ENCODE measurements at places on chromosomes 7 and 10.

- peak; percentile 75 for DNase-seq
Observed at GRCh38 chr10:47354165-47354564, 6.0 kb downstream of the RBP3 start.

GRCh38 chr10:126421756-126422256 is 33.5 kb upstream of the ADAM12 start:
- no peak for DNase-seq

DNA sequence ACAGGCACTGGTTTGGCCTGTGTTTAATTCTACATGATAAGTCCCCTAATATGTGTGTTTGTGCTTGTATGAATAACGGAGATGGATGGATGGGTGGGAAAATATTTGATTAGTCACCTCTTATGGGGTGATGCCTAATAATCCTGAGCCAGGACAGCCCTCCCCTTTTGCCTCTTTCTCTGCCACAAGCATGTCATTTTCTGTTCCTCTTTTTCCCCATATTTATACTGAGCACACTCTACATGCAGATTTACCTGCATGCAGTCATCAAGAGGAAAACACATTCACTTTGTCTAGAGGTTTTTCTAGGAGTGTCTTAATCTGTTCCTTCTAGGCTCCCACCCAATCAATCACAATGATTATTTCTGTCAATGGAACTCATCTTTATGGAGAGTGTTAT is 111.6 kb upstream of the TBX20 start:
- DNase-seq, result no peak

- DNase-seq, result no peak
Observed at GRCh38 chr7:36478745-36479144, 89.1 kb downstream of the ANLN start.

DNA sequence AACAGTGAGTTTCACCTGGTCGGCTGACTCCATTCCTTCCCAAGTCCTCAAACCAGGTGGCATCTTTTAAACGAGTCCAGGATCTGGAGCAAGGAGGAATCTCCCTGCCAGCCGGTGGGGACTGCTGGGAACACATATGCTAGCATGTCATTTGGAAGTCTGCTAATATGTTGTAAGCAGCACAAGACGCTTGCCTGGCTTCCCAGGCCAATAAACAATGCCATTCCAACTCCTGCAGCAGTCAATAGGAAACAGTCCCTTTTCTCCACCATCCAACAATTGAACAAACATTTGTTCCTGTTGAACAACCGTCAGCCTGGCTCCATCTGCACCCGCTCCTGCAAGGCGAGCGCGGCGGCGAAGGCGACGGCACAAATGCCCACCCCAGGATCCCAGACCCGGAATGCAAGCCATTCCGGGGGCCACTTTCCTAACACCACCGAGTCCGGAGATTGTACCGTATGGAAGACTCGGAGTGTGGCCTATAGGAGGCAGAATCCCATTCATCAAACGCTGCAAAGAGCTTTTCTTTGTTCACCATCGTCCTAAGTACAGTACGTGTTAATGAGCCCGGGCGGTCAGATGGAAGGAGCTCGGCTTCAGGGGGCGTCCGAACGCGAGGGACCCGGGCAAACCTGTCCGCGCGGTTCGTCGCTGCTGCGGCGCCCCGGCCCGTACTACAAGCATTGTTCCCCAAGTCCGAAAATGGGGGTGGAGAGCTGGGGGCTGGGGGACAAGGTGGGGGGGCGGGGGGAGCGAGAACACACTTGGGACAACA is 1.6 kb downstream of the FAM53B start:
- DNase-seq, result no peak

DNA sequence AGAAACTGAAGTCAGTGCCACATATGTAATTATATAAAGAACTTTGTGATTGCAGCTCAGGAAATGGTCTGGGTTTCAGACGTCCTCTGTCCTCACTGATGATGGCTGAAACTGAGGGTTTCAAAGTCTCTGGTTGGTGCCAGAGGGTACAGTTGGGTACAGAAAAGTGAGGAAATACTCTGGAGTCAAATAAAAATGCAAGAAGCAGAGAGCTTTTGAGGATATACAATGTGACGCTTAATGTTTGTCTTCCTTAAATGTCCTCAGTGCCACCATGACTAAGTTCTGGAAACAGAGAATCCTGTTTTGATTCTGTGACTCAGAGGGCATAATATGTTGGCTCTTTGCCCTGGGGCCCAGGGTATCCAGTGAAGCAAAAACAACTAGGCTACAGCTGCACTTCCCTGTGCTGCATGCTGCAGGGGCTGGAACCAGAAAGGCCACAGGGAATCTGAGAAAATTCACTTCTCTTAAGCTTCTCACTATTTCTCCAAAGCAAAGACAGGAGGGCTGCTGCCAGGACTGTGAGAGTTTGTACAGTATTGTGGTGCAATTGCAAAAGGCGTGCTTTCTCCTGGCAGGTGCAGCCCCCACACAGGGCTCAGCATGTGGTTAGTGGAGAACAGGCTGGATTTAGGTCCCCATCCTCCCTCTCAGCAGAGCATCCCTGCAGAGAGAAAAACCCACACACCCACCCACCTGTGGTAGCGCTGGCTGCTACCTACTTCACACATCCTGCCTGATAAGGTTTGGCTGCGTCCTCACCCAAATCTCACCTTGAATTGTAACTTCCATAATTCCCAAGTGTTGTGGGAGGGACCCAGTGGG is 169.5 kb upstream of the SVIL start:
- DNase-seq, result no peak

GRCh38 chr7:73451780-73452398 is 18.3 kb downstream of the FZD9 start:
- DNase-seq, result no peak

- DNase-seq, result no peak
Observed at GRCh38 chr10:131789516-131789915, 111.3 kb upstream of the PPP2R2D start.

DNA sequence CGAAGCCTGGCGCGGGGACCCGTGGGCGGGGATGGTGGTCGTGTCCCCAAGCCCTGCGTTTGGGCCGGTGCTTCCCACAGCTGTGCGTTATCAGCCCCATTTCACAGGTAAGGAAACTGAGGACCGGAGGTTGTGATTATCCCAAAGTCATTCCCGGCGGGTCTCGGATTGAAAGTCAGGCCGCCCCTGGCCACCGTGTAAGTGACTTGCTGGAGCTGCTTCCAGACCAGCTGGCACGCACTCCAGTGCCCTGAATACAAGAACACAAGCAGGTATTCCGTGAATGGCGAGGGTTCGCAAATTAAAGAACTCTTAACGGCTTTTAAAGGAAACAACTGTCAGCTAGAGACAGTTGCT is 675 bp upstream of the ATE1 start:
- DNase-seq, result no peak

DNA sequence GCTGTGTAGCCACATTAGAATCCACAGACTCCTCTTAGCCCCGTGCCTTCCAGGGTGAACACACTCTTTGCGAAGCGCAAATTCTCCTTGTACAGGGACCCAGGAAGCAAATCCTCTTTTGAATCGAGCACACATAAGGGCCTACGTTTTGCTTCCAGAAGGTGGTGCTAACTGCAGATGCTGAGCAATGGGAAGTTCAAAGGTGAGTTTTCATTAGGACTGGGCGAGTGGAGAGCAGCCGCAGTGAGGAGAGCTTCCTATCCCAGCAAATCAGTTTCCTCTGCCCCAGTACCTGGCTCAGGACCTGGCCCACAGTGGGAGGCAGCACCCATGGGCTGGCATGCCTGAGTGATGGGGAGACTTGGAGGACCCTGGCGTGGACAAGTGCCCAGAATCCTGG is 23.5 kb upstream of the GPR26 start:
- DNase-seq, result peak; percentile 30

GRCh38 chr10:17512341-17513001 is 58.1 kb upstream of the ST8SIA6 start:
- DNase-seq, result no peak

GRCh38 chr7:16491148-16491547 is 25.6 kb upstream of the SOSTDC1 start:
- DNase-seq, result no peak

- DNase-seq, result peak; percentile 55
Observed at GRCh38 chr10:92384741-92385140, 93.8 kb downstream of the MARCHF5 start.

GRCh38 chr7:101804967-101805366 is 12.5 kb upstream of the CUX1 start:
- DNase-seq, result peak; percentile 51

DNA sequence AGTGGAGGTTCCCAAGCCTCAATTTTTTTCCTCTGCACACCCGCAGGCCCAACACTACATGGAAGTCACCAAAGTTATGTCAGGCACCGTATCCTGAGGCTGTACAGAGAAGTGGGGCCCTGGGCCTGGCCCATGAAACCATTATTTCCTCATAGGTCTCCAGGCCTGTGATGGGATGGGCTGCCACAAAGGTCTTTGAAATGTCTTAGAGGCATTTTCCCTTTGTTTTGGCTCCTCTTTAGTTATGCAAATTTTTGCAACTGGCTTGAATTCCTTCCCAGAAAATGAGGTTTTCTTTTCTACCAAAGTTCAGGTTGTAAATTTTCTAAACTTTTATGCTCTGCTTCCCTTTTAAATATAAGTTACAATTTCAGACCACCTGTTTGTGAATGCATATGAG is 365.2 kb downstream of the HGF start:
- no peak for DNase-seq

GRCh38 chr10:118908557-118909256 is 120.8 kb upstream of the NANOS1 start:
- no peak for DNase-seq

- DNase-seq, result no peak
Observed at GRCh38 chr7:20153999-20154398, 63.2 kb downstream of the MACC1 start.

- DNase-seq, result no peak
Observed at GRCh38 chr10:124696446-124697392, 47.5 kb downstream of the FAM53B start.

DNA sequence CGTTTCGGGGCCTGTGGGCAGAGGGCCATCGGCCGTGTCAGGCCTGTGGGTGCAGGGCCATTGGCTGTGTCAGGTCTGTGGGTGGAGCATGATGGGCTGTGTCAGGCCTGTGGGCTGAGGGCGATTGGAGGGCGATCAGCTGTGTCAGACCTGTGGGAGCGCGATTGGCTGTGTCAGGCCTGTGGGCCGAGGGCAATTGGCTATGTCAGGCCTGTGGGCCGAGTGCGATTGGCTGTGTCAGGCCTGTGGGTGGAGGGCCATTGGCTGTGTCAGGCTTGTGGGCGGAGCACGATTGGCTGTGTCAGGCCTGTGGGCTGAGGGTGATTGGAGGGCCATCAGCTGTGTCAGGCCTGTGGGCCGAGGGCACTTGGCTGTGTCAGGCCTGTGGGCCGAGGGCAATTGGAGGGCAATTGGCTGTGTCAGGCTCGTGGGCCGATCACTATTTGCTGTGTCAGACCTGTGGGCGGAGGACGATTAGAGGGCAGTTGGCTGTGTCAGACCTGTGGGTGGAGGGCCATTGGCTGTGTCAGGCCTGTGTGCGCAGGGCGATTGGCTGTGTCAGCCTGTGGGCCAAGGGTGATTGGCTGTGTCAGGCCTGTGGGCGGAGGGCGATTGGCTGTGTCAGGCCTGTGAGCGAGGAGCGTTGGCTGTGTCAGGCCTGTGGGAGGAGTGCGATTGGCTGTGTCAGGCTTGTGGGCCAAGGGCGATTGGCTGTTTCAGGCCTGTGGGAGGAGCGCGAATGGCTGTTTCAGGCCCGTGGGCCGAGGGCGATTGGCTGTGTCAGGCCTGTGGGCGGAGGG is 54.1 kb downstream of the DYNC2I1 start:
- no peak for DNase-seq

GRCh38 chr7:102264367-102264891 is 22.2 kb upstream of the SH2B2 start:
- no peak for DNase-seq

GRCh38 chr7:618539-619367 is 99.1 kb upstream of the PDGFA start:
- no peak for DNase-seq

DNA sequence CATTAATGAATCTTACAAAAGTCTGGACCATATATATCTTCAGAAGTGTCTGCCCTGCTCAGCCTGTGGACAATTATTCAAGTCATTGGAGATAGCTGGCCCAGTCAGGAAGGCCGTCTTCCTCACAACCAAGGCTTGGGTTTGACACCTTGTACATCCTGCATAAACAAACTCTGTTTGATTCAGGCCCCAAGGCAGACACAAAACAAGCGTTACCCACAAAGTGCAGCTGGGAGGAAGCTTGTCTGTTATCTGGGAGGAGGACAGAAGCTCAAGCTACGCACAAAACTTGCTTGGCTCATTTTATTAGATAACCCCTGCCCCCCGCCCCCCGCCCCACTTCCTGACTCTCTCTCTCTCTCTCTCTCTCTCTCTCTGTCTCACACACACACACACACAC is 166.9 kb upstream of the WDR11 start:
- DNase-seq, result no peak

DNA sequence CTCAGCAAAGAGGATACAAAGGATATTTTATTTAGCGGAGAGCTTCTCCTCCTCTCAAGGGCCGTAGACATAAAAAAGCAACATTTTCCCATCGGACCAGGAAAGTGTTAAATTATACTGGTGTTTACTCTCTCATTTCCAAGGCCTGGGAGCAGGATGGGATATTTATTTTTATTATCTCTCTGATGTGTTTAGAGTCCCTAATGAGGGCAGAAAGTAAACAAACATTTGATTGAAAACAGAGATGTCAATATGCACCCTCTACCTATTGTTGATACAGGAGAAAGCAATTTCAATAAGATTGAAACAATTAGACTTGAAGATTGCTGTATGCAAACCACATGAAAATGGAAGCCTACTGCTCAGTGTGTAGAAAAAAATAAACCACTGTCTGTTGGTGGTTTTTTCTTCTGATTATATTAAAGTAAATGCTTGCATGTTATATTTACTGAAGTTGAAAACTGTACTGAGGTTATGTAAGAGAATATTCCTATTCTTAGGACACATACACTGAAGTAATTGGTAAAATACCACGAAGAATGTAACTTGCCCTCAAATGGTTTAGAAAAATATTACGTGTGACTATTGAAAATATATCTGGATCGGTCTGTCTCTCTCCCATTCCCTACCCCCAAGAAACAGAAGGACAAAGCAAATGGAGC is 59.3 kb downstream of the ATXN7L1 start:
- no peak for DNase-seq

DNA sequence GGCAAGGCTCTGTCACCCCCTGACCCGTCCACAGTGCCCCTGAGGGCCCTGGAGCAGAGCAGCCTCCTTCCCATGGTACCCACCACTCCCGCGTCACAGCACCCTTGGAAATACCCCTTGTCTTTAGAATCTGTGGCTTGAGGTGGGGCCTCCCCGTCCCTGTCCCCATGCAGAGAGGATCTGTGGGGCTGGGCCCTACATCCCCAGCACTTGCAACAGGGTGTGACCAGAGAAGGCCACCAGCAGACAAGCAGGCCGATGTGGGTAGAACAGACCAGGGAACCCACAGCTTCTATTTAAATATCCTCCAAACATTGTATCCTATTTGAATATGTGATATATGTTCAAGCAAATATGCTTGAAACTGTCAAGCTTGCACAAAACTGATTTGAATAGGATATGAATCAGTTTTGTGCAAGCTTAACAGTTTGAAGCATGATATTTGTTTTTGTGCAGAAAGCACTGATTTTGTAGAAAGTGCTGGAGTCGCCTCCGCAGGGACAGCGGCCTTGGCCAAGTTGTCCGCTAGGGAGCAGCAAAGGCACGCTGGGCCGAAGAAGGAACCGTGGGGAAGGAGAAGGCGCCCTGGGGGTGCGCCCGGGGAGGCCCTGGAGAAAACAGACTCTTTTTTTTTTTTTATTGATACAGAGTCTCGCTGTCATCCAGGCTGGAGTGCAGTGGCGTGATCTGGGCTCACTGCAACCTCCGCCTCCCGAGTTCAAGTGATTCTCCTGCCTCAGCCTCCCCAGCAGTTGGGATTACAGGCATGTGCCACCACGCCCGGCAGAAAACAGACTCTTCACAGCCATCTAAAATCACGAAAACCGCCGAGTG is 2.2 kb downstream of the CFAP46 start:
- no peak for DNase-seq
